Lung microvascular endothelial cell (primary cell): ENCODE measurements at places on chromosomes 16 and 17. TPM values are rescaled to one million over a fixed set of nuclear protein-coding genes. Genes with fewer than 3 reads are reported as not detected.

The CES3 gene
- under 0.01 TPM in 1 of 2 replicates, not detected in the other for total RNA-seq

The LDHD gene
- total RNA-seq: 0.22 and 0.60 TPM in 2 replicates

The SLC16A13 gene
- 1.3 and 2.4 TPM in 2 replicates for total RNA-seq

The PYDC1 gene
- not detected in 2 replicates for total RNA-seq

The CAMKK1 gene
- total RNA-seq: 0.65 and 0.79 TPM in 2 replicates

The PPP1R27 gene
- not detected in 2 replicates for total RNA-seq

The ACBD4 gene
- 3.2 and 3.3 TPM in 2 replicates for total RNA-seq

The VMO1 gene
- 0.22 TPM in 1 of 2 replicates, not detected in the other for total RNA-seq

The RTN4RL1 gene
- 0.22 and 0.40 TPM in 2 replicates for total RNA-seq

The KRTAP9-4 gene
- total RNA-seq: not detected in 2 replicates

The HAP1 gene
- under 0.01 and 0.20 TPM in 2 replicates for total RNA-seq

The VPS35L gene
- total RNA-seq: 30.3 and 55.8 TPM in 2 replicates

The CD300LB gene
- not detected in 2 replicates for total RNA-seq

The PLA2G10 gene
- total RNA-seq: not detected in 2 replicates

The LGALS9C gene
- not detected in 2 replicates for total RNA-seq

The SLC16A6 gene
- 0.22 and 1.6 TPM in 2 replicates for total RNA-seq

The RCVRN gene
- not detected in 2 replicates for total RNA-seq

The IL17C gene
- total RNA-seq: not detected in 2 replicates

The GPRC5C gene
- total RNA-seq: 0.22 and 0.40 TPM in 2 replicates

The EMP2 gene
- 11.3 and 32.7 TPM in 2 replicates for total RNA-seq

The ASB16 gene
- not detected in 2 replicates for total RNA-seq

The PERCC1 gene
- total RNA-seq: not detected in 2 replicates

The DUSP3 gene
- 41.6 and 76.2 TPM in 2 replicates for total RNA-seq

The GNG13 gene
- total RNA-seq: not detected in 2 replicates
